ENCODE measurements at places on chromosomes 13 and 19. TPM values are rescaled to one million over a fixed set of nuclear protein-coding genes. Genes with fewer than 3 reads are reported as not detected.

DNA sequence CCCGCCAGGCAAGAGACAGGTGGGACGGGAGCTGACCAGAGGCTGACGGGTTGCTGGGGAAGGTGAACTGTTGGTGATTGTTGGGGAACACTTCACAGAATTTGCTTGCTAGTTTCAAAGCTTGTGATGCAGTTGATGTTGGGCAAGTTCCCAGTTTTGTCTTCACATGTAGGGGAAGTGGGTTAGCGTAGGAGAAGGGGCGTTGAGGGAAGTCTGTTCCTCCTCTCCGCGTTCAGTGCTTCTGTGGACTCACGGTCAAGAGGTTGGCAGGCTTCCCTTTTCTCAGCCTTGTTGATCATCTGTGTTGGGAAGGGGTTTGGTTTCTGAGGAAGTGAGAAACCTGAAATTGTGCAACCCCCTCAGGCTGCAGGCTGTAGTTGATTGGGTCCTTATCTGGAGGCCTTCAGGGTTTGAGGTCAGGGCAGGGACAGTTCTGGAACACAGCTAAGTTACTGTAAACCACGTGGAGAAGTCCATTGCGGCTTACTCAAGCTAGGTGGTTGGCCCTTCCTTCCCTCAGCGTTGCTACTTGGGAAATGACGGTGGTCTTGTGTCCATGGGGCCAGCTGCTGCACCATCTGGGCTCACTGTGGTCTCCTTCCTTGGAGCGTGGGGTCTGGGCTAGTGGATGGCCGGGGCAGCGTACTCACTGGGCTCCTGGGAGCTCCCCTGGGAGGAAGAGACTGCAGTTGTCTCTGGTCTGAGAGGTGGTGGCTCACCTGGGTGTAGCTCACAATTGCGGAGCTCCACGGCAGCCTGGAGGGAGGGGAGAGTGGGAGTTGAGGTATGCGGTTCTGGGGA, 7.5 kb downstream of the RPS9 start:
- DNase-seq = no peak

DNA sequence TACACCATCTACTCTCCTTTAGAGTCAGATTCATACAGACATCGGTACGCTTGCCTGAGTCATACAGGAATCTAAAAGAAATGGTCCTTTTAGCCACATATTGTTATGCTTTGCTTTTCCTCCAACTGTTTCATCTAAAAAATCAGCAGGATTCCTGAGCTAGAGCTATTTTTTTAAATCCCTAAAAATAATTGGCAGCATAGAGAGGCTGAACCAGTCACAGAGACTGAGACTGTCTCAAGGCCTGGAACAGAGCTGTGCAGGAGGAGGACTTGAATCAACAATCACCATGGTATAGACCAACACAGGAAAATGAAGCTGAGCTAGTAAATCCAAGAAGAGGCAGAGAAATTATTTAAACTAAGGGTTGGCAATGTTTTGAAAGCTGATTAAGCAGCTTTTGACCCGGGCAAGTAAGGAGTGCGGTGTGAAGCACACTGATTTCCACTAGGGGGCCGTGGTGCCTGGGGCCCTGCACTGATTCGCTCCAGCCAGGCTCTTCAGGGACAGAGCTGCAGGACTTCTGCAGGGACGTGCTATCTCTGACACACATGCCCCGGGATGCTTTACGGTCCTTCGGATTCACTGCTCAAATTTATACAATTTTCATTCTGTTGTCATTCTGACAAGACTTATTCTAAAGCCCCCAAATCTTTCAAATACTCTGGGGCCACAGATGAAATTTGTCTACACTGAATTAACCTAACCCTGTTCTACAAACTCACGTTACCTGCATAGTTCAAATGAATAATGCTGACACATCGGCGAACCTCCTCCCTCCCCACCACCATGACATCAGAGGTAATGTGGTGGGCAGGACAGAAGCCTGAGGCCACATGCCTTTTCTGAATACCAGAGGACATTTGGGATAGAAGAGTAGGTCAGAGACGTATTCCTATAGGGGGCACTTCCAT, 87.6 kb upstream of the SLC15A1 start:
- DNase-seq = peak; percentile 37

GRCh38 chr19:45882652-45883585, 3.0 kb downstream of the IRF2BP1 start:
- peak; percentile 74 for DNase-seq

ELANE gene
- total RNA-seq = not detected

DNA sequence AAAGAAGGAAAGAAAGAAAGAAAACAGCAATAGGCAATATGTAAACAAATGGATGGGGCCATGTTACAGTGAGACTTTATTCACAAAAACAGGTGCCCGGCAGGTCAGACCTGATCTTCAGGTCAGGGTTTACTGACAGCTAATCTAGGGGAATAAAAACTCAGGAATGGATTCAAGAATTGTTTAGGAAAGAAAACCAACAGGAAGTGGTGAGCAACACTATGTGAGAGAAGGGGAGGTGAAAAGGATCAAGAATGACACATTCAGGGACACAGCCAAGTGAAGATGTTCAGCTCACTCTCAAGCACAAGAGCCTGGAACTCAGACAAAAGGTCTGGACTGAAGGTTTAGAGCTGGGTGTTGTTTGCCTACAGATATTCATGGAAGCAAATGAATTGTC, 244.5 kb downstream of the EFNB2 start:
- no peak for DNase-seq

- DNase-seq = no peak
Measured at GRCh38 chr13:101575581-101575980, 123.1 kb downstream of the ITGBL1 start.

HCST gene
- total RNA-seq = not detected

DNA sequence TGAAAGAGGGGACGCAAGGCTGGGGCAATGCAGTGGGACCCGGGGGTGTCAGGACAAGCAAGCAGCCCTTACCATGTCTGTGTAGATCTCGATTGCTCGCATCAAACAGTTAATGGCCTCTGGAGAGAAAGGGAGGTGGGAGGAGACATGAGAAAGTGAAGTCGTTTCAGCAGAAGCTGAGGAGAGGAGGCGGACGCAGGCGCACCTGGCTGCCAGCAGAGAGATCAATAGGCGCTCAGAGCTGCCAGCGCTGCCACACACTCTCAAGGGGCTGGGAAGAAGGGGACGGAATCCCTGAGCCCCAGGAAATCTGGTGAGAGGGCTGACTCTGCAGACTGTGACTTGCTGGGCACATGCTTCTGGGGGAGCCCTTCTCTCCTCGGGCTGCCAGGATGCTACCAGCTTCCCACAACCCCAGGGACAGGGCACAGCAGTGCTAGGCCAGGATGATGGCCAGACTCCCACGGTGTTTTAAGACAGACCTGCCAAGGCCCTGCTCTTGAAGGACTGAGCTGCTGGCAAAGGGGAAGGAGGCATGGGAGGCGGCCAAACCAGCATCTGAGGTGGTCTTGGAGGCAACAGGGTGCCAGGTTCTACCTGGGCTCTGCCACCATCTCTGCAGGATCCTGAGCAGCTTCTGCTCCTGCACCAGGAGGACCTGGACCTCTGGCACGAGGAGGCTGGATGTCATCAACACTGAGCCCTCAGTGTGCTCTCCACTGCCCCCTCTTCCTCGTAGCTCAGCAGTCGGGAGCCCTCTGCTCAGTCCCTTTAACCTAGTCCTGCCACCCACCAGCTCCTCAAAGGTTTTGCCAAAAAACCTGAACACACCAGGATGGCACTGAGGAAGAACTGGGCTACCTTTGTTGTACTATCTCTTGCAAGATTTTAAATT, 11.7 kb upstream of the KPTN start:
- no peak for DNase-seq

- no peak for DNase-seq
Measured at GRCh38 chr13:99639126-99639525, 137.9 kb downstream of the TM9SF2 start.

DNA sequence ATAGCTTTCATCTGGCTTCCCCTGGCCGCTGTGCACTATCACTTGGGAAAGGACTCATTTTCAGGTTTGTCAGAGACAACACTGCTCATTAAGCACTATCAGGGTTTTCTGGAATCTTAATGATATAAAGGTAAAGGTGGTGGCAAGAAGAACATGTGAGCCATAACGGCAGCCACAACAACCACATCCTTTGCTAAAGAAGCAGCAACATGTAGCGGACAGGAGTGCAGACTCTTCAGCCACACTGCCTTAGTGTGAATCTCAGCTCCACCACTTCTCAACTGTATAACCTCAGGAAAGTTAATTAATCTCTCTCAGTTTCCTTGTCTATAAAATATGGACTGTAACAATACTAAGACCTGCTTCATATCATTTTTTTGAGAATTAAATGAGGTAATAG, 24.1 kb upstream of the MIR17HG start:
- DNase-seq = no peak

PNMA8B gene
- total RNA-seq = not detected

NXNL1 gene
- total RNA-seq = not detected

GRCh38 chr19:45820413-45821102, 5.5 kb upstream of the RSPH6A start:
- no peak for DNase-seq

GRCh38 chr13:108897955-108898354, 268.5 kb downstream of the MYO16 start:
- peak; percentile 34 for DNase-seq

DNA sequence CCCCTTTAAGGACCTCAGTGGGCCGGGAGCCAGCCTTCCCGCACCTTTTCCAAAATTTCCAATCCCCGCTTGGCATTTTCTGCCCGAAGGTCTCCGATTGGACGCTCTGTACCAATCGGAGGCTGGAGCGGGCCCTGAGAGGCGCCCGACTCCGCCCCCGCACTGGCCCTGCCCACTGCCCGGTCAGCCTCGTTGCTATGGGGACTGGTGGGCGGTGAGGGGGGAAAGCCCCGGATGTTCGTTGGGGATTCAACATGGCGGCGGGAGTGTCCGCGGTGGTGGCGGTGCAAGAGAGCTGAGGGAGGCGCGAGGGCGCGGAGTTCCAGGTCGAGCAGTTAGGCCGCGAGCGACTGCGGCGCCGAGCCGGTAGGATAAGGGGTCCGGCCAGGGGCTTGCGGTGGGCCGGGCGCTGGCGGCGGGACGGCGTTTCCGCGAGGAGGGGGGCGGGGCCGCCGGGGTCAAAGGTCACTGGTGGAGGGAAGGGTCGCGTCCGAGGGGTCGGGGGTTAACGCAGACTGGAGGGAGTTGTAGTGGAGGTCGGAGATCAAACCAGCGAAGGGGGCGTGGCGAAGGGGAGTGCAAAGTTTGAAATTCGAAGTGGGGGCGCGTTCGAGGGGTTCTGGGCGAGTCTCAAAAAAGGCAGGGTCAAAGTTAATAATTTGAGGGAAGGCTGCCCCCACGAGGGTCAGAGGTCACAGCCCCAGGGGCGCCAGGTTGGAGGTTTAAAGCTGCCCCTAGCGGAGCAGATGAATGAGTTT, at the start of gene PAK4:
Gene PAK4 (plus strand): TSS at position 233 of the 758 bp plus-strand sequence. CDS start 43,768 bp downstream, outside the sequence.
- DNase-seq = peak; percentile 94

FBL gene
- total RNA-seq = 154 TPM

DNA sequence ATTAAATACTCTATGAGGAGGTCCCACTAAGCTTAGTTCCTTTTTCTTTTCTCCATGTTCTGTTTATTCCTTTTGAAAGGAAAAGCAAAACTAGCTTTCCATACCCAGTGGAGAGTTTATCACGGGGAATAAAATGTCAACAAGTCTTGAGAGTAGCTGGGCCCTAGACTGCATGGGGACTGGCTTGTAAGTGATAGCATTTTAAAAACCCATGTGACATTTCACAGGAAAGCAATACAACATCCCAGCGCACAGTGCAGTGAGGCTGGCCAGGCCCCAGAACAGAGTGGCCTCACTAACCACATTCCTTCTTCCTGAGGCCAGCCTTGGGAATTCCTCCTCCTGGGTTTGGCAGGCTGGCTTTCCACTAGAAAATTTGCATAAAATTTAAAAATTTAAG, 149.8 kb downstream of the DLEU7 start:
- no peak for DNase-seq

DNA sequence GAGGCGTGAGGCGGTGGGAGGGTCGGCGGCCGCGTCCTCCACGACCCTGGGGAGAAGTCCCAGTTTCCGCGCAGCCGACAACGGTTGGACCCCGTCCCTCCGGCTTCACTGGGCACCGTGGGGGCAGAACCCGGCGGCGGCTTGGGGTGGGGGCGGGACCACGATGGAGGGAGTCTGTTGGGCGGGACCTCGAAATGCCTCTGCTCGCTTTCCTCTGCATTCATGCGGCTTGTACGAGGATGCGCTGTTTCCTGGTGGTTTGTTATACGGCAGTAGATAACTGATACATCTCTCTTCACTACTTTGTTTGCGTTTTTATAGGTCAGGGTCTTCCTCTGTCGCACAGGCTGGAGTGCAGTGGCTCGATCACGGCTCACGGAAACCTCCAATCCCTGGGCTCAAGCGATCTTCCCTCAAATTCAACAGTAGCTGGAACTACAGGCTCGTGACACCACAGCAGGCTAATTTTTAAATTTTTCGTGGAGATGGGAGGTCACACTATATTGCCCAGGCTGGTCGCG, 24.6 kb upstream of the ZNF846 start:
- DNase-seq = no peak

- DNase-seq = no peak
Measured at GRCh38 chr13:37143911-37144310, 38.4 kb upstream of the CSNK1A1L start.

GRCh38 chr13:62687732-62688131, 1272.1 kb upstream of the PCDH20 start:
- no peak for DNase-seq

SPIB gene
- not detected for total RNA-seq

DNA sequence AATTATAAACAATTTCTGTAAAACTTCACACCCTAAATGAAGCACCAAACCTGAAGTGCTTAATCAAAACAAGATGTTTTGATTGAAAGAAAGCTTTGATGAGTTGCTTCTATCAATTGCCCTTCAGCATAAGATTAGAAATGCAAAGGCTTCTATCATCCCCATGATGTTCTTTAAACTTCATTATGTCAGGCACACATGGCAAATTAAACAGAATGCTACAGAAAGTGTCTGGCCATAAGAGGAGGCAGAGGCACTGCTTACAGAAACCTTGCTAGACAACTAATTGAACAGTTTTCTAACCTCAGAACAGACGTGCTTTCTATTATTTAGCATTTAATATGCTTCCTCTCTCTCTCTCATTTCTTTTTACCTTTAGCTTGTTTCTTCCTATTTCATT, 228.1 kb downstream of the DCLK1 start:
- DNase-seq = no peak

DNA sequence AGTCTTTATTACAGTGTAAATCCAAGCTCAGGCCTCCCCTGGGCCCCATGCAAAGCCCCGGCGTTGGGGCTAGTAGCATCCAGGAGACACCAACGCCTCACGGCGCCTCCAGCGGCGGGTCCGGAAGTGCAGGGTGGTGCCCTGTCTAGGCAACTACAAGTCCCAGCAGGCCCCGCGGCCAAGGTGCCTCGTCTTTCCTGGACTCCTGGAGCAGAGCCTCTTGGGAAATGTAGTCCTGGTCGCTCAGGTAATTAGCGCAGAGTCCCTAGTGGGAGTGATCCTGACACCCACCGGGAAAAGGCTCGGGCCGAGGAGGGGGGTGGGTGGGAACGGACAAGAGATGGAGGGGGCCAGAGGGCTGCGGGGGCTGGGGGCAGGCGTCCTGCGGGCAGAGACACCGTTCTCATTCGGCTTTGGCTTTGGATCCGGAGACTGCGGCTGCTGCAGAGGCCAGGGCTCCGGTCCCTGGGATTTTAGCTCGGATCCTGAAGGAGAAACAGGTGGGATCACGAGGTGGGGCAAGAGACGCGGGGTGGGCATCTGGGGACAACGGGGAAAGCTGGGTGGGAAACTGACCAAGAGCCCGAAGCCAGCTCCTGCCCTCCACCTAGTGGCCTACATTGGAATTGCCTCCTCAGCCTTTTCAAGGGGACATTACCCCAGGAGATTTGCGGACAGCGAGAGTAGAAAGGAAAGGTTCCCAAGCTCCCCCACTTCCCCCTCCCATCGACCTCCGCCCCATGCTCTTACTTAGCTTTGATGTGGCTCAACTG, 11.4 kb downstream of the RTN2 start:
- peak; percentile 90 for DNase-seq
